CD4-positive, alpha-beta T cell treated with Interferon gamma for 1 hour (primary cell): ENCODE measurements at places on chromosomes 2 and 18.

- DNase-seq: no peak
Measured at GRCh38 chr18:31204166-31204565, 41.5 kb upstream of the DSC1 start.

DNA sequence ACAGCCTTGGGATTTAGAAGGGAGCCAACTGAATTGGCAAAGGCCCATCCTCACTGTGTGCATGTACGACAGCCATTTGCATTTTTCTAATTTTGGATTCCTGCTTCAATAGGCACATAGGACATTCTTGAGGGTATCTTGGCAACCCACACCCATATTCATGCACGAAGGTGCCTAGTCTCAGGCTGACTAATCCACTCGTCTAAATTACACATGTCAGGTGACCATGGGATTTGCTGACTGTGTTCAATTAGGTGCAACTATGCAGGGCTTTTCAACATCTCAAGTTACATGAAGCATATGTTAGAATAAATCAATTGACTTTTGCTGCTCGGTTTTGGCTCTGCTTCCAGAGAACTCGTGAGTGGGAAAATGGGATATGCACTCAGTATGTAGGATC is 249.7 kb downstream of the SP3 start:
- DNase-seq: no peak

- DNase-seq: no peak
Measured at GRCh38 chr2:41657226-41657625, 390.6 kb upstream of the PKDCC start.

- no peak for DNase-seq
Measured at GRCh38 chr2:163370169-163370886, 365.5 kb downstream of the FIGN start.

DNA sequence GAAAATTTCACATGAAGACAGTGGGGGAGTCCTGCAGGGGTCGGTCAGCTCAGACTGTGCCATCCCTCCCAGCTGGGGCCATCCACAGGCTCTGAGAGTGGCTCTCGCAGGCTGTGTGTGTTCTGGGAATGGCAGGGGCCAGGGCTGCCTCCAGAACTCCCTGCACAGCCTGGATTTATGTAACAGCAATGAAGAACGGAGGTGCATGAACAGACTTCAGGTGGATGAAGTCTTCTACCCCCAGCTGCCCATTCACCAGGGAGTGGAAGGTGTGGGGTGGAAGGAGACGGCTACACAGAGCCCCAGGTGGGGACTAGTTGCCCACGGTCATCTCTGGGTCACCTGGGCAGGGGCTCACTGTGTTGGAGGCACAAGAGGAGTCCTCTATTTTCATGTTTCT is 56.1 kb upstream of the HDAC4 start:
- DNase-seq: no peak

DNA sequence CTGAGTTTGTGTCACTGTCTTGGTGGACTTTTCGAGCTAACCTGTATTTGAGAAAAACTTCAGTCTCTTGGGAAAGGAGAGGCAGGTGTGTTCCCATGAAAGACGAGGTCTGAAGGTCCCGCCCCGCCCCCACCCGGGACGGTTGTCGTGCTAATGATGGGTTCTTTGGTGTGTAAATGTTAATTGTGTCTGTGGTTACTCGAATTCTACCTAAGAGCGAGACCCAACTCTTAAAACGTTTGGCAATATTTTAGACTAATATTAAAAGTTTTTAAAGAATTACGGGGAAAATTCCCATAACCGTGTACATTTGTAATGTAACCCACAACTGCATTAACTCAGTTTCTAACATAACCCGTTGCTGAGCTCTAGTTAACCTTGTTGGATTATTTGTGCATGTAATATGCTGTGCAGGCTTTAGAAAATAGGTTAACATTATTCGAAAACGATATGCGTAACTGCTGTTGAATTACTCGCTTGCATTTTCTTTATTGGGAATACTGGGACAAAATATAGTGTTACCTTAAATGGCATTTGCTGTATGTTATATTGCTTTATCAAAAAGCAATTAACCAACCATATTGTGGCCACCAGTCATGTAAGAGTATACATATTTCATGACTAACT is 833 bp downstream of the EPB41L5 start:
- no peak for DNase-seq

- DNase-seq: no peak
Measured at GRCh38 chr2:16635791-16636699, 29.6 kb downstream of the CYRIA start.

DNA sequence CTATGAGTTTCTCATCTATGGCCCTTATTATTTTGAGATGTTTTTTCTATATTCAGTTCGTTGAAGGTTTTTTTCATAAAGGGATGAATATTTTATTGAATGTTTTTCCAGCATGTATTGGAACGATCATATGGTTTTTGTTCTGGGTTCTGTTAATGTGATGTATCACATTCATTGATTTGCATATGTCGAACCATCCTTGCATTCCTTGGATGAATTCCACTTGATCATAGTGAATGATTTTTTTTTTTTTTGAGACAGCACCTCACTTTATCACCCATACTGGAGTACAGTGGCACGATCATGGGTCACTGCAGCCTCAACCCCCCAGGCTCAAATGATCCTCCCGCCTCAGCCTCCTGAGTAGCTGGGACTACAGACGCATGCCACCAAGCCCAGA is 5.5 kb upstream of the NEMP2 start:
- DNase-seq: no peak

- no peak for DNase-seq
Measured at GRCh38 chr18:75482880-75483279, 55.4 kb upstream of the SMIM21 start.

DNA sequence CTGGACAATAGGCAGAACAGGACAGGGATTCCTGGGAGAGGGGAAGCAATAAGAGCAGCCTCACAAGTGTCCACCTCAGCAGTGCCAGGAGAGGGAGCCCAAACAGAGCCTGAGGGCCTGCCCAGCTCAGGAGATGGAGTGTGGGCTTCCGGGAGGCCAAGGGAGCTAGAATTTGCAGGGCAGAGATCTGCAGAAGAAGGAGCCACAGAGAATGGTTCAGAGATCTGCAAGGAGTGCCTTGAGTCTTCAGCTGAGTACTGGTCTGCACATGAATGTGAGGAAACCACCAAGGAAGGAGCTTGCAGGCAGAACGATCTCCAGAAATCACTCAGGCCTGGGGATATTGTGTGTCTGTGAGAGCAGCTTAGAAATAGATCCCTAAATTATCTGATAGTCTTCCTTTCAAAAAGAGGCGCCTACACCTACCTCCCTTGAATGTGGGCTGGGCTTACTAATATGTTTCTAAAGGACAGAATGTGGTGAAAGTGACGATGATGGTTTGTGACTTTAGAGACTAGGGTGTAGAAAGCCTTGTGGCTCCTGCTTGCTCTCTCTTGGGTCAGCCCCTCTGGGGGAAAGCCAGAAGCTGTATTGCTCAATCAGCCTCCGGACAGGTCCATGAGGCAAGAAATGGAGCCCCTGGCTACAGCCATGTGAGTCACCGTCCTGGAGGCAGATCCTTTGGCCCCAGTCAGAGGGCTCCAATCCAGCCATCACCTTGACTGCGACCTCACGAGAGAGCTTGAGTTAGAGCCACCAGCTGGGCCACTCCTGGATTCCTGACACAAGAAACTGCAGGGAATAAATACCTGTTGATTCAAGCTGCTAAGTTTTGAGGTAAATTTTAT is 7.6 kb upstream of the LPIN1 start:
- DNase-seq: peak; percentile 34

DNA sequence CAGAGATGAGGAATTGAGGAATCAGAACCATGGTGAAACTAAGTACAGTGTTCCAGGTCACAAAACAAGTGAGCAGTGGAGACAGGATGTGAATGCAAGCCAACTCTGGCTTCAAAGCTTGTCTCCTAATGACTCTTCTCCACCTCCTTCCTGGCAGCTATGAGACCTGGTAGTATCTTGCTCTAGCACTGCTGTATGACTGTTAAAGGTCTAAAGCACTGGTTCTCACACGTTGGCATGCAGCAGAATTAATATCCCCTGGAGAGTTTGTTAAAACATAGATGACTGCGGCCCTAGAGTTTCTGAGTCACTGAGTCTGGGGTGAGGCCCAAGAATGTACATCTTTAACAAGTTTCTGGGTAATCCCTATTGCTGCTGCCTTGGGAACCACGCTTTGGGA is 63.3 kb downstream of the SUCLG1 start:
- no peak for DNase-seq

DNA sequence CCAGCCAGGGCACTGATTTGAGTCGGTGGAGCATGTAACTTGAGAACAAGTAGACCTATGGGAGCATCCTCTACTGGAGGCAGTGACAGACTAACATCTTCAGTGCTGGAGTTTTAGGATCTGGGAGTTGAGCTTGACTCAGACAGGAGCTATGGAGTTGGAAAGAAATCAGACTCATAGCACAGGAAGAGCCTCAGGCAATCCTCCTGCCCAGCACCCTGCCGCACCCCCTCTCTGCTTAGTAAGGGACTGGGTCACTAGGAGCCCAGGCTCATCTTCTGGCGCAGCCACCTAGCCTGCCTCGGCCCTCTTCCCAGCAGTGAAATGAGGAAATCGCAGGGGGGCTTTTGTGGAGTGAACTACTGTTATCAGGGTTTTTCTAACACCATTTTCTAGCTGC is 3.6 kb downstream of the ARID5A start:
- no peak for DNase-seq

GRCh38 chr18:61556862-61557261 is 223.6 kb downstream of the CDH20 start:
- no peak for DNase-seq

GRCh38 chr2:9140645-9141044 is 66.0 kb upstream of the ASAP2 start:
- no peak for DNase-seq
